ENCODE measurements at places on chromosomes 2 and 18.

DNA sequence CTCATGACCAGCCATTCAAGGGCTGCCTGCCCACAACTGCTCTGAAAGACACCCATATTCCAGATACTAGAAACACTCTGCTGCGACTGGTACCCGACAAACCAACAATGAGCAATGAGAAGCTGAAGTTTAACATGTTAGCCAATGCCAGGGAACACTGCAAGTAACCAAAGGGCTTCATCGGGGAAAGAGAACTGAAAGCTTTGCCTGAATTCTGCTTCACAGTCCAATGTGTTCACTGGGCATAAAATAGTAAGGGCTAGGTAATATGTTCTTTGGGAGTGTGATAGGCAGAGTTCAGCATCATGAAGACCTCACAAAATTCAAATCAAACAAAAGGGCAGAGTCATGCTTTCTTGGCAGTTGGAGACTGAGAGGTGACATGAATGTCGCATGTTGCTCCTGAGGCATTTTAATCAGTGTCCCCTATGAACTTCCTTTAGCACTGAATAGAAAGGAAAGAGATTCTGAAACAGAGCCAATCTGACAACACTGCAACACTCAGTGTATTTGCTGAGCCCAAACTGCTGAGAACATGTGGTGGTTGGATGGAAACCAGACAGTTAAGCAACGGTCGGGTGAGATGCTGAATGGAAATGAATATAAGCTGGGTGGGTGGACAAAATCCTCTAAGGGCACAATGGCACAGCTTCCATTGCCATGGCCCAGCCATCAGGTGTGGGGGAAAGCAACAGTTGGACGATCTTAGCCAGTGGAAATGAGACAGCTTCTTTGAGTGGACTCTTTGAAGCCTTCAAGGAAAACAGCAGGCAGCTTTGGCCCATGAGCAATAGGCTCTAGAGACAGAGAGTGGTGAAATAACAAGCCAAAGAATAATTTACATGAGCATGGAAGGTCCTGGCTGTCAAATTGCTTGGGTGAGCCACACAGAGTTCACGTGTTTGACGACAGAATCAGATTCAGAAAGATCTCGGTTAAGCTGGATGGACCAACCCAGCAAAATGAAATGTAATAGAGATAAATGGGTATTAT, 277.5 kb downstream of the AFF3 start:
- no peak for DNase-seq

- no peak for DNase-seq
Measured at GRCh38 chr18:32763293-32763692, 9.5 kb downstream of the KLHL14 start.

GRCh38 chr18:23835506-23835905, 146.3 kb downstream of the LAMA3 start:
- no peak for DNase-seq

DNA sequence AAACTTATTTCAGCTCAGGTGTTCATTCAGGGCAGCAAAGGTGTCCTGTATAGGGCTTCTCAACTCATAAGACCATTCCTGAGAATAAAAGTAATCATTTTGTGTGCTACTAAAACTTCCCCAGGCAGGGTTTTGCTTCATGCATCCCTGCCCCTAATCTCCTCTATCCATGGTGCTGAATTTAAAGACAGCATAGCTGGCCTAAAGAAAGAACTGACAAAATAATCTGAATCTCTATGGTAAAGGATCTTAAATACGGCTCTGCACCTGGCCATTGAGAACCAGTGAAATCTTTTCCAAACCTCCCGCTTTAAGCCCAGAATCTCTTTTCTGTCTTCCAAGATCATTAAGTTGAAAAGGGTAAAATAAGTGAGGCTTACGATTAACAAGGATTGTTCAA, 292.1 kb upstream of the KLHL29 start:
- no peak for DNase-seq

DNA sequence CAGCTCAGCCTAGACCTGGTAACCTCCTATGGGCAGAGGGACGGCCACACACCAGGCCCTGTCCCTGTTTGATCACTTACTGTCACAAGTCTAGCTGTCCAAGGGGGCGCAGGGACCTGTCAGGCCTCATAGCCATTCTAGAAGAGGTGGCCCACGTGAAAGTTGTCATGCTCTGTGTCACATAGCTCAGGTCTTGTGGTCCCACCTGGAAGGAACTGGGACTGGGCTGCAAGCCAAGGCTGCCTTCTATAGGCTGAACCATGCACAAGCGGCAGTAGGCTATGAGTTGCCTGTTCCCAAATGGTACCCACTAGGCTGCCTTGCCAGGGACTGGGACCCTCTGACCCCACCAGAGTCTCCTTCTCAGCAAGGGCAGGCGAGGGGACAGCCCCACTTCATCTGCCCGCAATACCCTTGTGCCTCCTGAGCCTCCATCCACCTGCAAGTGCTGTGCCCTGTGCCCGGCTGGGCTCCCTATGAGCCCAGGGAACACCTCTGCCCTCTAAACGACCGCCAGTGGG, 177.5 kb downstream of the ANAPC1 start:
- peak; percentile 26 for DNase-seq

DNA sequence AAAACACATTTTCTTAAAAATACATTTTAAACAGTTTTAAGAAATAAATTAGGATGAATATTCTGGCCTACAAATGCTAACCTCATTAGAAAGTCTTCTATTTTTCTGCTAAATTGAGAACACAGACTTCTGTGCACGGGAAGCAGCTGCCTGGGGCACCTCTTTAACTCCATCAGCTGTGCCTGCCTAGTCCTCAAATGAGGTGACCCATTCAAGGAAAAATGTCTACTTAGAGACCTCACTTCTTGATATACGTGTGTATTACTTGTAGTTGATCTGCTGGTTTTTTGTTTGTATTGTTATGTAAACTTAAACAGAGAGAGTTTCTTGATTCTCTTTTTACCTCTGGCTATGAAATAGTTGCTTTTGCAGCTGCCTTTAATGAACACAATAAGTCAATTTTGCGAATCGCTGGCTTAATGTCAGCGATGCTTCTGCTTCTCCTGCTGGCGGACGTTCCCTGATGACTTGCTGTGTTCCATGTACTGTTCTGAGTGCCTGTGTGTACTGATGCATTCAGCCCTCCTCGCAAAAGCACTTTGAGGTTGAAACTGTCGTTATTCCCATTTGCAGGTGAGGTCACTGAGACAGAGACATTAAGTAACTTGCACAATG, 88.7 kb upstream of the TXNDC2 start:
- no peak for DNase-seq

GRCh38 chr2:174485788-174486562, 854 bp downstream of the GPR155 start:
- peak; percentile 36 for DNase-seq

GRCh38 chr2:1690056-1690775, 54.1 kb downstream of the PXDN start:
- no peak for DNase-seq

- no peak for DNase-seq
Measured at GRCh38 chr2:132589111-132589830, 80.7 kb downstream of the LYPD1 start.

- no peak for DNase-seq
Measured at GRCh38 chr2:20235655-20236305, 10.8 kb upstream of the SDC1 start.

- no peak for DNase-seq
Measured at GRCh38 chr18:46364048-46364447, 259.9 kb downstream of the HAUS1 start.

DNA sequence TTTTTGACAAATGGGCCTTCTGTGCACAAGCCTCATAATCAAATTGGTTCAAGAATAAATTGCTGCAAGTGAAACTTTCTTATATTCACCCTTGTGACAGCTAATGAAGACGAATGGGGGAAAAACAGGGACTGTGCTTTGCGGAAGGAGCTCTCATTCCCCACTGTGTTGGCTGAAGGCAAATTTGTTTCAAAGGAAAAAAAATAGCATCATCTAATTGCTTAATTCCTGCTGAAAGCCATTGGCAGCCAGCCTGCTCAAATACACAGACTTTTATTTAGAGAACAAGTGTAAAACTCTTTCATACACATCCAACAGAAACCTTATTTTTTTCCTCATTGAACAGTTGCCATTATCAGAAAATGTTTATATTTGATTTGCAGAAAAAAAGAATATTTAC, 172.3 kb downstream of the ARL6IP6 start:
- DNase-seq: no peak

DNA sequence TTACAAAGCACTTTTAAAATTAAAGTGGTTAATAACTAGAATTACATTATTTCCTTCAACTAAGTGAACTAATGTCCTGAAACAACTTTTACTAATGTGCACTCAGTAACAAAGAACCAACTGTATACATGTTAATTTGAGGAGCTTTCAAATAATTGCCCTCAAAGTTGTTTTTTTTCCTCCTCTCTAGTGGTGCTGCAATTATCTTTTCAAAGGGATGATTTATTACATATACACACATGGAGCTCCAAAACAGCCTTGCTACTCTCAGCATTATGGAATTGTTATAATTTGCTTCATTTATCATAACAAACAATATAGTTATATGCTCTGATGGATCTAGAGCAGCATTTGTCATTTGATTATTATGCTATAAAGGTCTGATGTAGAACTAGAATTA, 246.3 kb upstream of the RASGRP3 start:
- no peak for DNase-seq

- DNase-seq: no peak
Measured at GRCh38 chr2:9768388-9768787, 74.9 kb upstream of the TAF1B start.

GRCh38 chr18:63320975-63321265, 1.4 kb upstream of the BCL2 start:
- DNase-seq: no peak

- DNase-seq: no peak
Measured at GRCh38 chr2:102159295-102159694, 16.7 kb downstream of the IL1R1 start.

DNA sequence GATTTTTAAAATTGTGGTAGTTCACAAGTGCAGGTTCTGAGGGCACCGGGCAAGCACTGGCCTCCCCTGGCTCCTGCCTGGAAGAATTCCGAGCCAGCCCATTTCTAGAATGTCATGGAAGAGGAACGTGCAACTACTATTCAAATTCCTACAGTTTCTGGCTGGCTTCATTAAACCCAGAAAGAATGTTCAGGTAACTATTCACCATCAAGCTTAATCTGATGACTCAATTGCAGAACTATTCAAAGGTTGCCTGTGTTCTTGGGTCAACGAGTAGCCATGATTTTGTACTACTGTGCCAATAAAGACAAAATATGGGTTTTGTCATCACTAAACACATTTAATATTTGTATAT, 14.3 kb upstream of the MFF start:
- DNase-seq: no peak

DNA sequence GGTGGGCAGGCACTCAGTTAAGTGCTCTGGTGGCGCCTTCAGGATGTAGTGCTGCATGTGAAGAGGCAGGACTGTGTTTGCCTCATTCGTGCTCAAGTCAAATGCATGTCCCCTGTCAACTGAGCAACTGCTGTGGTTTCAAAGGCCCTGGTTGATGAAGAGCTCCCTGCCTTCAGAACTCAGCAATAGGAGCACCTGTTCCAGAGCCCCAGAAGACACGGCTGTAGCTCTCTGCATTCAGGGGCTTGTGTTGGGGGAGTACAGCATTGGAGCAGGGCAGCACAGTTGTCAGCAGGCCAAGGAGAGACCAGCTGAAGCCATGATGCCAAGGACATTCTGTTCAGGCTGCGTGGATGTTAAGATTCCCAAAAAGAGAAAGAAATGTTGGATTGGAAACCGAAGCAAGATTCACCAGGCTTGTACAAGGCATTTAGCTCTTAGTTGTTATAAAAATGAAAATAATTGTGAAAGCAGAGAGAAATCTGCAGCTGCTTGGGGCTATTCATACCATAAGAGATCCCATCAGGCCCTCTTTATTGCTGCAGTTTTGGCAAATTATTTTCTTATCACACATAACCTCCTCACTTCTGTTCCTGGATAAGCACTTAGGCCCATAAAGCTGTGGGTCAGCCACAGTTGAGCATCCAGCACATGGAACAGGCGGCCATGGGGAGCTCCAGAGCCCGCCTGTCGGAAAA, 252.4 kb upstream of the ZNF521 start:
- DNase-seq: no peak

DNA sequence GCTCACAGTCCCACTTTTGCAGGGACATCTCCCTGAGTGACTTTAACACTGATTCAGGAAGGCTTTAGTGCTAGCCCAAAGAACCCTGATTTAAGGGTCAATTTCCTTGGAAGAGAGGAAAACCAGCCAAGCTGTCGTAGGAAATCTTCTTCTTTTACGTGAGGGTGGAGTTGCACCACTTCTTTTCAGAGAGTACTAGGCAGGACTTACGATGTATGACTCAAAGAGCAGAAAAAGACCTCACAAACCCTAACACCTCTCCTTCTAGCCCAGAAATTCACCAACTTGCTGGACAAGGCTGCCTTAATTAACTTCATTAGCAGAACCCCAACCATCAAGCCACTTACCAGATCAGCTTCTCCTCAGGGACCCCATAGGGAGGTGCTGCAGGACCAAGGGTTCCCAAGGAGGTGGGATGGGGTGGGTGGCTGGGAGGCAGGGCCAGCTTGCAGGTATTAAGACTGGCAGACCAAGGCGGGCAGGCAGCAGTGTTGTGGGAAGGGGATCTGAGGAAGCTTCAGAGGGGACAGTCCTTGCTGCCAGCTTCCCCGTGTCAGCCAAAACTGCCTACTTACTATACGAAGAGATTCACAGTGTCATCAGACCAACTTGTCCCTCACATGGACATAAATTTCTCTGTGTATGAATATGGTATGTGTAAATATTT, 6.7 kb downstream of the SERPINB2 start:
- DNase-seq: no peak

DNA sequence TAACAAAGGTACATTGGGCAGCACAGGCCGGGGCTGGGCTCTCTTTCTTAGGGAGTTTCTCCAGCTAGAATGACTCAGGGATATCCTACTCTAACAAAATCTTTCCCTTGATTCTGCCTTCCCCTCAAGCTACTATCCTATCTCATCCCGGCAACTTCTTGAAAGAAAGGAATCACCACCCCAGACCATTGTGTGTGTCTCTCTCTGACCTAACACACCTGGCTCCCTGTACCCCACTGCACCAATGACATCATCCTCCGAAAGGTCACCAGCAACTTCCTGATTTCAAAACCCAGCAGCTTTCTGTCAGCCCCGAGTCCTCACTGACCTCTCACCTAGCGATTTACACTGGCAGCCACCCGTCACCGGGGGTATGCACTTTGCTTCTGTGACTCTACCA, 72.1 kb upstream of the MAP4K4 start:
- DNase-seq: no peak

DNA sequence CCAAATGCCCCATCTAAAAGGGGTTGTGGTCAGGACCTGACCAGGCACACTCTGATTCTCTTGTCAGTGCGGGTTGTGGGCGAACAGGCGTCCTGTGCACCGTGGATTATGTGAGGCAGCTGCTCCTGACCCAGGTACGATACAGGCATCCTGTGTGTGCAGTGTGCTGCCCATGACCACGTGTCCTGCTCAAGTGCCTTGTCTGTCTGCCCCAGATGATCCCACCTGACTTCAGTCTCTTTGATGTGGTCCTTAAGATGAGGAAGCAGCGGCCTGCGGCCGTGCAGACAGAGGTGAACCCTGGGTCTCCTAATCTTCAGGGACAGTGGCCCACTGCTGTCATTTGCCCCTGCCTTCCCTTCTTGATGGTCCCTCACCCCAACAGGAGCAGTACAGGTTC, 14.6 kb downstream of the PTPN18 start:
- DNase-seq: no peak

- DNase-seq: no peak
Measured at GRCh38 chr2:217996361-217996760, 6.4 kb downstream of the TNS1 start.
